ENCODE measurements at places on chromosomes 4 and X.
A peak's percentile ranks its signal among the peaks of the same experiment; 100 is the strongest.

DNA sequence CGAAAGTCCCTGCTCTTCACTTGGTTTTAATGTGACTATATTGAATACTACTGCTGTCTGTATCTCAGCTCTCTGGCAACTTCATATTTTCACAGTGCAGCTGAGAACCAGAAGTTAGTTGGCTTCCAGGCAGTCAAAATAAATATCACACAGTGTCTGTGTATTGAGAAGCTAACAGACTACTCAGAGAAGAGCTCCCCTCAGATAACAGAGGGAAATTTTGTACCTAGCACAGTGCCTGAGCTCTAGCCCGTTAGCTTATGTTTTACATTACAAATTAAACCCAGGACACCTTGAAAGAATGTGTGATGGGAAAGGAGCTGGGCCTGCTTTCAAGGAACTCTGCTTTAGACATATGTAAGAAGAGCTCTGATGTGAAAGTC is 22.7 kb downstream of the JADE1 start:
- no peak for DNase-seq

GRCh38 chr4:44914748-44915147 is 188.4 kb upstream of the GNPDA2 start:
- no peak for DNase-seq

GRCh38 chr4:114549638-114550037 is 49.0 kb upstream of the UGT8 start:
- DNase-seq = no peak

DNA sequence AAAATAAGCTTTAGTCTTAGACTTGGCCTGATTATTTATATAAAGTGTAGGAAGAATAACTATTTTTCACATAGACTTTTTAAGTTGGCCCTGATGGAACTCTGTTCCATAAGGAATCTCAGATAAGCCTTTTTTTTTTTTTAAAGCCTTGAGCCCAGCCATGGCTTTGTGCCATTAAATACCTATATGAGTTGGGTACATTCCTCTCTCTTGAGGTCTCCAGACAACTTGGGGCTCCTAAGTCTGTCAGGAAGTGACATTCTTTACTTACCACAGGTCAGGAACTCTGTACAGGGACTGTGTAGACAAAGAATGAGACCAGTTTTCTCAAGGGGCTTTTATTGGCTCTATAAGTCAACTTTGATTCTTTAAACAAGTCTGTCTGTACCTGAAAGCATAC is 27.1 kb upstream of the IGFBP7 start:
- DNase-seq = no peak

GRCh38 chr4:162849937-162850336 is 316.8 kb downstream of the NAF1 start:
- DNase-seq = peak; percentile 5

- no peak for DNase-seq
Measured at GRCh38 chr4:26937139-26937538, 76.5 kb downstream of the STIM2 start.

DNA sequence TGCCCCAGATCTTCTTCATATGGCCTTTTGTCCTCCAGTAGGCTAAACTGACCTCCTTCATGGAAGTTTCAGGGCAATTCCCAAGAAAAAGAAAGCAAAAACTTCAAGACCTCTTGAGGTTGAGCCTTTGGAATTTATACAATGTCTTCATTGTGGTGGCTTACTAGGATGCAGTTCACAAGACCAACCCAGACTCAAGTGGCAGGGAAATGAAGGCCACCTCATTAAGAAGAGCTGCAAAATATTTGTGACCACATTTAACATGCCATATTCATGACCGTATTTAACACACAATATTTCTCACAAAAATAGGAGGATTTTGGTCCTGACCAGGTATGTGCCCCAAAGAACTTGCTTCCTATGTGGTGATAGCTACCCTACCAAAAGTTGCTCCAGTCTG is 605.5 kb upstream of the PITX2 start:
- no peak for DNase-seq

- DNase-seq = no peak
Measured at GRCh38 chr4:143383005-143383574, 46.4 kb downstream of the GAB1 start.

Measured in cerebellar nuclear complex (tissue), 1 donor.